Hindlimb muscle (tissue), 1 donor: ENCODE measurements at places on chromosomes 5 and 9. TPM values are rescaled to one million over a fixed set of nuclear protein-coding genes. Genes with fewer than 3 reads are reported as not detected.

DNA sequence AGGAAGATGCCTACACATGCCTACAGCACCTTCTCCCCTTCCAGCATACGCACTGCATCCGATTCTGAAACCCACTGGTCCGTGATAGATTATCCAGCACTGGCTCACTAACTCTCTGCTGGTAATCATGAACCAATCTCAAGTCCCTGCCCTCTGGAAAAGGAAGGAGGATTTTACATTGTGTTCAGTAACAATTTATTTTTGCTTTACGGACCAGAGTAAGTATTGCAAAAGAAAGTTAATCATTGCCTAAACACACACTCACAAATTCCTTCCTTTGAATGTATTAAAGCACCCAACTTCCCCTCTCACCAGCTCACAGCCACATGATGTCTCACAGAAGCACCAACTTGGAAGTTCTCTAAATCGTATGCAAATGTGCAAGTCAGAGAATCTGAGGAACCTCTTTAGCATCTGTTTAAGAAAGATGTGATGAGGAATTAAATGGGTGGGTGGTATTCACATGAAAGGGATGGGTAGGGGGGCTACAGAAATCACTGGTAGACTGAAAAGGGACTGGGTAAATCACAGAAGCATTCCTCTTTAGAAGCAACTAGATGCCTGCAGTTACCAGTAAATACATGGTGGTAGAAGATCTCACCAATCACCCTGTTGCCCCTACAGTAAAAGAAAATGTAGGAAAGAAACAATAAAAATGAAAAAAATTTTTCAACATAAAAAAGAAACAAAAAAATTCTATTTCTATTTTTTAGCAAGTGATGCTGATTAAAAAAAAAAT, 8.4 kb downstream of the GNAQ start:
- no peak for DNase-seq

DNA sequence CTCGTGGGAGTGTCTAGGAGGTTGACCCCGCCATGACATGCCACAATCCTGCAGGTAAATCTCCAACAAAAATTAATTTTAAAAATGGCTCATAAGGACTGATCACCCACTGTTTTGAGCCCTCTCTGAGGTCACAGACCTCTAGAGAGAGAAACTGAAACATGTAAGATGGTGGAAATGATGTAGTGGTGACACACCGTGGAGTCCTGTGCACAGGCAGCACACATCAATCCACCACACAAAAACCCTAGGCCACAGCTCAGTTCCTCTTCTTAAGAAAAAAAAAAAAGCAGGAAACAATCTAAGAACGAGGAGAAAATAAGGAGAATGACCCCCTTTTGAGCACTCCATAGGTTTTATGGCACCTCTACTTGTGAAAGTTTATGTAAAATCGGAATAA, 93.8 kb upstream of the FAM120A start:
- DNase-seq: no peak

- DNase-seq: no peak
Observed at GRCh38 chr9:20472342-20473045, 149.8 kb downstream of the MLLT3 start.

DNA sequence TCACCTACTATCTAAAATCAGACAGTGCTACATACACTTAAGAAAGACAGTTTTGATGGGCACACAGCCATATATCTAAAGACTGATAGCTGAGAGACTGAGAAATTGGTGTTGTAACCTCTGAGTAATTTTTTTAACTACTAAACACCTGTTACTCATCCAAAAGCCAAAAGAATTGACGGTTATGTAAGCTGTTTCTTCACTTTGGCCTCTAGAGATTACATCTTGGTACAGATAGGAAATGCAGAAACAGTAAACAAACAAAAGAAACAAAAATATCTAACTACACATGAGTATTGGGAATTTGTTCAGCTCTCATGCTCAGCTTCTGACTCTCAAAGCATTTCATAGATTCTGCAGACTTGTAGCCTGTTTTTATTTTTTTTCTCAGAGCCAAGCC, 152.1 kb upstream of the GAS1 start:
- DNase-seq: no peak

QRFP gene
- 0.35 TPM for polyA plus RNA-seq

SMC5 gene
- polyA plus RNA-seq: 30.0 TPM

PCDHGA3 gene
- 1.0 TPM for polyA plus RNA-seq

GRCh38 chr5:167294882-167295680, 996.4 kb upstream of the WWC1 start:
- no peak for DNase-seq

DNA sequence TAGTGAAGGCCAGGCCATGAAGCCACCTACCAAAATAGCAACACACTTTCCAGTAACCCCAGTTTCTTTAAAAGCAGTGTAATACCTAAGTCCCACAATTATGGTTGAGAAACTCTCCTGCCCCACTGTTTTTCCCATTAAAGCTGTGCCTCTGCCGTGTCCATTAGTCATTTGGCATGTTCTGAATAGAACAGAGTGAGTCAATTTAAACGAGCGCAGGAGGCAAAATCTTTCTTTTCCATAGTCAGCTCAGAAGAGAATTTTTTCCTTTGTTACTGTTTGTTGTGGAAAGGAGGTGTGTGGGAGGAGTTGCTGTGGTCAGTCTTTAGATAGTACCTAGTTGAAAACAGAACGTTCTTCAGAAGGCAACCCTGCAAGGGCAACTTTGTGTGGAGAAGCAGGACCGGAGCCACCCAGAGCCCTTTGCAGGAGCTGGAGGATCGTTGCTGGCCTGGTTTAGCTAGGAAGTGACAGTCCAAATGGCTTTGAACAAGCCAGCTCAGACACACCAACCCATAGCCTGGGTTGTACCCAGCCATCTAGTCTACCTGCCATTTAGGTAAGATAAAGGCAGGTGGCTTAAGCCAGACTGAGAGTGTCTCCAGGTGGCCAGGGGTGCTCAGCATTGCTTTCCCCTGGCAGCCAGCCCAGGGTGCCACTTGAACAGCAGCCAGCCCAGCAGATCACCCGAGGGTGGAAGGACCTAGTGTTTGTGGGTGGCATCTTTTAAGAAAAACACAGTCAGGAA, 30.4 kb downstream of the GADD45G start:
- peak; percentile 72 for DNase-seq

DNA sequence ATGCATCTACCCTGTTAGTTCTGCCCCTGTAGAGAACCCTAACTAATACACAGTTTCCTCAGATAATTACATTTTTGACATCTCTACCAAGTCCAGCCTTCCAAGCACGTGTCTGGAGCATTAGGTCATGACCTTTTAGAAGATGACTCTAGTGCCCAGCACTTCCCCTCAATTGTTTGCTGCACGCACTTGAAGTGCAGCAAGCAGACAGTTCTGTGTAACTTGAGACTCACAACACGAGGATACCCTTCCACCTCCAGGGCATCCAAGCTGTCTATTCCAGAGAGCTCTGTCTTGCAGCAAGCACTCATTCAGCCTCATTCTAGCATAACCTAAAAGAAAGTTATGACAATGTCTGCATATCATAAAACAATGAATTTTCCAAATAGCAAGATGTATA, 1410.5 kb upstream of the CDH18 start:
- no peak for DNase-seq
